NB4 (cell line): ENCODE measurements at places on chromosomes 12 and 14.

- DNase-seq = no peak
These were observed 575 bp downstream of the L2HGDH start for GRCh38 chr14:50311337-50311971.

DNA sequence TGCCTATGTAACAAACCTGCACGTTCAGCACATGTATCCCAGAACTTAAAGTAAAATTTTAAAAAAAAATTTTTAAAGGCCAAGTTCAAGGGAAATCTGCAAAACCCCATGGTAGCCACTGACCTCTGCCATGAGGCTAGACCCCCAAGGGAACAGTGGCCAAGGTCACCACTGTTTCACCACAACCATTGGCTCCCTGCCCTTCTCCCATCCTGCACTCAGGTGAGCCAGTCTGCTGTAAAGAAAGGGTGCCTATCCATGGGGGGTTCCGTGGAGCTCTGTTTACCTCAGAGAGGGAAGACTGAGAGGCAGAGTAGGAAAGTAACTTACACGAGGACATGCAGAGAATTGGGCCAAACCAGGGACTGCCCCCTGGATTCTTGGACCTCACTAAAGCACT, 38.6 kb downstream of the VWF start:
- no peak for DNase-seq

GRCh38 chr12:131084341-131085011, 130.8 kb downstream of the ADGRD1 start:
- DNase-seq = no peak

DNA sequence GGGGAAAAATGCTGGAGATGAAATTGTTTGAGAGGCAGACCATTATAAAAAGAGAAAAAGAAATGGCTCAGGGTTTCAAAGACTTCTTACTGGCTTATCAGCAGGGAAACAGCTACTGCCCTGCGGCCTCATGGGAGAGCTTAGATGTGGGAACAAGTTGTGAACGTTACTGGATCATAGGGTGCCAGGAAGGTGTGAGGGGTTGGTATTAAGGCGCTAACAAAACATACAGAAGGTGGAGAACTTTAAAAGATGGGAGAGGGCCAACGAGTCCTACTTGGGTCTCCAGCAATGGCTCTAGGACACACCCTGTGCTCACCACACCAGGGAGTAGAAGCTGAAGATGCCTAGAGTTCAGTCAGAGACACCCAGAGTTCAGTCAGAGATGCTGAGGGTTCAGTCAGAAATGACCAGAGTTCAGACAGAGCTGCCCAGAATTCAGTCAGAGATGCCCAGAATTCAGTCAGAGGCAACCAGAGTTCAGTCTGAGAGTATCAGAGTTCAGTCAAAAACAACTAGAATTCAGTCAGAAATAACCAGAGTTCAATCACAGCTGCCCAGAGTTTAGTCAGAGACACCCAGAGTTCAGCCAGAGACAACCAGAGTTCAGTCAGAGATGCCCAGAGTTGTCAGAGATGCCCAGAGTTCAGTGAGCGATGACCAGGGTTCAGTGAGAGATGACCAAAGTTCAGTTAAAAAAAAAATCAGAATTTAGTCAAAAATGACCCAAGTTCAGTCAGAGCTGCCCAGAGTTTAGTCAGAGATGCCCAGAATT, 1103.6 kb downstream of the BCL11B start:
- DNase-seq = no peak

- peak; percentile 96 for DNase-seq
These were observed 1.4 kb upstream of the HSP90AA1 start for GRCh38 chr14:102088012-102088792.

GRCh38 chr12:45329238-45329637, 113.3 kb downstream of the ANO6 start:
- DNase-seq = no peak

- DNase-seq = no peak
These were observed 174.3 kb upstream of the KRR1 start for GRCh38 chr12:75685617-75686225.

DNA sequence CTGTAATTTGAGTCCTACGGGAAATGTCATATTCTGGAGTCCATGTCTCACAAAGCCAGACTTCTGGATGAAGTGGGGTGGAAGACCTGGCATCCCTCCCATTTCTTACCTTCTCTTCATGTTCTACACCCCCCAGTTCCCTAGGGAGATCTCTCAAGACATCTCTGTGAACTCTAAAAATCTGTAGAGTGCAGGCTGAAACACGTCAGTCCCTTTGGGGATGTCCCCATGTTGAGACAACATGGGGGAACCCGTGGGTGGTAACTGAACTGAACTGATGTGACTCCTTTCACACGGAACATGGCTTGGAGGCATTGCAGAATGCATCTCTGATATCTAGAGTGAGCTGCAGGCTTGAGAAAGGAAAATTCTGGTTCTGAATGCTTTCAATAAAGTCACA, 15.2 kb downstream of the SERPINA12 start:
- no peak for DNase-seq

DNA sequence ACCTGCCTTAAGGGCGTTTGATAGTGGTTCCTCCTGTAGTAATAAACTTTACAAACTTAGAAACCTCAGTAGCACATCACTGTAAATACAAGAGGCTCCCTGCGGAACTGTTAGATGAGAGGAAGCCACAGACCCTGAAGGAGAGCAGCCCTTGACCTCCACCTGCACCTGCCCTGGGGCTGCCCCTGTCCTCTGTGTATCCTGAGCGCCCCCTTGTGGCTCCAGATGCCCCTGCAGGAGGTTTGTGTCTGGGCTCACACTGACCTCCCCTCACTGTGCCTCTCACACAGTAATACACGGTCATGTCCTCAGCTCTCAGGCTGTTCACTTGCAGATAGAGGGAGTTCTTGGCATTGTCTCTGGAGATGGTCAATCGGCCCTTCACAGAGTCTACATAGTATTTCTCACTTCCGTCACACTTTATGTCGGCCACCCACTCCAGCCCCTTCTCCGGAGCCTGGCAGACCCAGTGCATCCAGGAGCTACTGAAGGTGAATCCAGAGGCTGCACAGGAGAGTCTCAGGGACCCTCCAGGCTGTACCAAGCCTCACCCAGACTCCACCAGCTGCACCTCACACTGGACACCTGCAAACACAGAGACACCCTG, 1059.8 kb downstream of the TMEM121 start:
- peak; percentile 46 for DNase-seq

DNA sequence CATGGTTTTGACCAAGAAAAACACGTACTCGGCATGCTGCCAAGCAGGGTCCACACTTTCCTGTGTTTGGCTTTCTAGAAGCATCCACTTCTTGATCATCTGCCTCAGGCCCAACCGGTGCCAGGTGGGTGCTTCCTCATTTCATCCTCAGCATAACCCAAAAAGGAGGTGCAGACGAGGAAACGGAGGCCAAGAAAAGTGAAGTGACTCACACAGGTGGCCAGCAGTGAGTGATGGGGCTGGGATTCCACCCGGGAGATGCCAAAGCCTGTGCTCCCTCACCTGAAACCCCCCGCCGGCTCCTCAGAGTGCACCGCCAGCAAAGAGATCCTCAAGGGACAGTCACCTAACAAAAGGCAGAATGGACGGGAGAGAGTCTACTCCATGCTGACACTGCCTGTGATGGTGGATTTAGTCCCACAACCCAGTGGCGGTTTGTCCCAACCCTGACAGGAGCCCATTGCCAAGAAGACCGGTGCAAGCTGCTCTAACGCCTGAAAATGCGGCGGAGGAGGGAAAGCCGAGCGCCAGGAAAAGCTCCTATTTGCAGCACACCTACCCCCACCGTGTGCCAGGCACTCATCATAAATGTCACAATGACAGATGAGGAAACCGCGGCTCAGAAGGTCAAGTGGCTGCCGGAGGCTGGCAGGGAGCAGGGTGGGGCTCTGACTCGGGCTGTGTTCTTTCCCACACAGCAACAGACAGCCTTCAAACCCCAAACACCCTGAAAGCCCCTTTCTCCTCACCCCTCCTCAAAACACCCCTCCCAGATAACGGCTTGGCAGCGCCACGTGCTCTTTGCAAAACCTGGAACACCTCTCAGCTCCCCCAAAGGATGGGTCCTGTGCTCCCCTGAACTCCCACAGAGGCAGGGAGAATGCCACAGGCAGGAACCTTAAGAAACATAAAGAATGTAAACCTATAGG, 18.8 kb downstream of the BCL11B start:
- DNase-seq = peak; percentile 20

- DNase-seq = no peak
These were observed 232.4 kb downstream of the AKAP6 start for GRCh38 chr14:32561520-32561919.

- peak; percentile 29 for DNase-seq
These were observed 46.1 kb upstream of the PTPRO start for GRCh38 chr12:15276088-15276698.

GRCh38 chr14:90651271-90651804, 164.9 kb downstream of the TTC7B start:
- no peak for DNase-seq

GRCh38 chr14:94334872-94335271, 11.7 kb upstream of the SERPINA6 start:
- DNase-seq = no peak

DNA sequence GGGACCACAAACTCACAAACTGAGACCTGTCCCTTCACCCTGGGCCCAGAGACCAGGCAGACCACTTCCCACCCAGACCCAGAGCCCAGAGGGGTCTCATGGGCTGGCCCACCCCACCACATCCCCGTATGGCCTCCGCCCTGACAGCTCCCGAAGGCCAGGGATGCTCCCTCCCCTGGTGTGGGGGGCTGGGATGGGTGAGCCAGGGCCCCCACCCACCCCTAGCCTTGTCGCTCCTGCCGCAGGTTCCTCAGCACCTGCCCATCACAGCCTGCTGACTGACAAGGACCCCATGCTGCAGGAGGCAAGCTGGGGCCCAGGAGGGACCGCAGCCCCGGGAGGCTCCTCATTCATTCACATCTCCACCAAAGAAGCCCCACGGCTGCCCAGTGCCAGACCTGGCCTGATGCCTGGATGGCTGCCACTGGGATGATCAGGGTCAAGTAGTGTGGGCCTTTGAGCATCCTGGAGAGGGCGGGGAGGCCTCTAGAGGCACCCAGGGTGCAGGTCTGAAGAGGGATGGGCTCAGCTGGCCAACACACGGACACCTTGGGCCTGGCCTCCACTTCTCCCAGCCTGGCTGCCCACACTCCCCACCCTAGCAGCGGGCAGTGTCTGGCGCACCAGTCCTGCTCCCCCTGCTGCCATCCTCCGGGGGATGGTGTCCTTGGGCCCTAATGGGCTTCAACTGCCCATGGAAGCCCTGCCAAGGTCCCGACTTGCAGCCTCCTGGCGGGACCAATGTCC, 24.7 kb upstream of the GPR132 start:
- DNase-seq = no peak

- DNase-seq = peak; percentile 56
These were observed 29.0 kb upstream of the MAX start for GRCh38 chr14:65131301-65131701.

DNA sequence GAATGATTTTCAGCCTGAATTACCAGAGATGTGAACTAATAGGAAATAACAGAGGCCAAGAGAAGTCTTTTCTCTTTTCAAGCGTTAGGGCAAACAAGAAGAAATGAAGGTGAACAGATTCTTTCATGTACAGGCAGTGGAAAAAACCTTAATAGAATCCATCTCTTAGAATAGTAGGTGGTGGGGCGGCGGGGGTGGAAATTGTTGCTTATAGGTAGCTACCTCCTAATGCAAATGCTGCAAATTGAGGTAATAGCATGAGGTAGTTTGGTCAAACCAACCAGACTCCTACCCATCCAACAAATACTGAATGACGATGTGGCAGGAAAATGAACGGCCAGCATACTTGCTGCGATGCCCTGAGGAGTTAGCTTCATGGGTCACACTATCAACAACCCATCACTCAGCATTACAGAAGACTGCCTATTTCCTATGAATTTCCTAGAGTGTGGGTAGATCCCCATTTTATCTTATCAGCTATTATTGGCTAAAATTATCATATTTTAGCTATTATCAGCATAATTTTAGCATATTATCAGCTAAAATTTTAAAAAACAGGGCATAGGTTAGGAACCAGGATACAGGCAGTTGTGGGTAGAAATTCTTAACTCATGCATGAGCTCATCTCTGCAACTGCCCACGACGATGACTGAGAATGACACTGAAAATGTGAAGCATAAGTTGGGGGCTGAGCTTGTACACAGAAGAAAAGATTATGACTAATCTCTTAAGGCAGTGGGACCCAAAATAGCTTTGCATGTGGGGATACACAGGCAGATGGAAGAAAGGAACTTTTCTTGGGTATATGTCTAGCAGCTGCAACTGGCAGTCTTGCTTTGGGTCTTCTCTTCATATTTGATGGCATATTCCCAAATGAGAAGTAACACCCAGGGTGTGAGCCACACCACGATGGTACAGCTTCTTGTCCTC, 68.7 kb downstream of the NIN start:
- no peak for DNase-seq

- no peak for DNase-seq
These were observed 637.8 kb downstream of the DIO2 start for GRCh38 chr14:79573486-79573885.

DNA sequence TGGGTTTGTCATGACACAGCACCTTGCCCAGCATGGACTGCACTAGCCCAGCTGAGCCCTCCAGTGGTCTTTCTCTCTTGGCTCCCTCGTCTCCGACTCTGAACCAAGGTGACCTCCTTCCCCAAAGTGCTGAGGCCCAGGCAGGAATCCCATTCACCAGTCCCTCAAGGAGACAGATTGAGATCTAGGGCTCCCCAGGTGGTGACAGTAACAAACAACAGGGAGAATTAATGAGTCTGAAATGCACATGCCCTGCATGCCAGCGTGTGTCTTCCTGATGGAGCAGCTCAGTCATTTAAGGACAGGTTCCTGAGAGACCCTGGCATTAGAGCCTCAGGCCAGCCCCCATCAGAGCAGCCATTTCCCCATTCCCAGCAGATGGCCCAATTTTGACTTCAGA, 51.4 kb upstream of the OAS1 start:
- peak; percentile 23 for DNase-seq

- DNase-seq = no peak
These were observed 32.5 kb downstream of the BRMS1L start for GRCh38 chr14:35858521-35859209.

DNA sequence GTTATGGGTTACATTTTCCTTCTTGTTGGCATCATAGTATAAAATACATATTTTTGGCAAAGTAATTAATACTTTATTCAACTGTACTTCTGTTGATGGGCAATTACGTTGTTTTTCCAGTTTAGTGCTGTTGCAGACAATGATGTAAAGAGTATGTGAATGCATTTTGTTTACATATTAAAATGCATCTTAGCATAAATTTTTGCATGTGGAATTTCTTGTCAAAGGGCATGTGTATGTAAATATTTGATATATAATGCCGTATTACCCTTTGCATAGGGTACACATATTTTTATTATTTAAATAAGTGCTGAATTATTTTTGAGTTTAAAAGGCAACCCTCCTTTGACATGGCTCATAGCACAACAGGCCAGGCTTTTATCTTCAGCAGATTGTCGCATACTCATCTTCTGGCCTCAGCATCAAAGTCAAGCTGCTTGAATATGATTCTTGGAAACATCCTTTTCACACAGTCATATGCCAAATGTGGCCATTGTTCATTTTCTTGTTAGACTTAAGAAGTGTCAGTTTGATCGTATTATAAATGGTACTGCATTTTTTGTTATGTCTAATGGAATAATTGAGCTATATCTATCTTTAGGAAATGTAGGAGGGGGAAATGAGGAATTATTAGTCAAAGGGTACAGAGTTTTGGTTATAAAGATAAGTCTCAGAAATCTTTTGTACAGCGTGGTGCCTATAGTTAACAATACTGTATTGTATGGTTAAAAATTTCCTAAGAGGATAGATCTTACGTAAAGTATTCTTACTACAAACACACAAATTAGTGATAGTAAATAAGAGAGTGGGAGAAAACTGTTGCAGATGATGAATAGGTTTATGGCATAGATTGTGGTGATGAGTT, 138.5 kb downstream of the FUT8 start:
- no peak for DNase-seq
